Fibroblast of the aortic adventitia (primary cell): ENCODE measurements at places on chromosomes 11 and 22.

DNA sequence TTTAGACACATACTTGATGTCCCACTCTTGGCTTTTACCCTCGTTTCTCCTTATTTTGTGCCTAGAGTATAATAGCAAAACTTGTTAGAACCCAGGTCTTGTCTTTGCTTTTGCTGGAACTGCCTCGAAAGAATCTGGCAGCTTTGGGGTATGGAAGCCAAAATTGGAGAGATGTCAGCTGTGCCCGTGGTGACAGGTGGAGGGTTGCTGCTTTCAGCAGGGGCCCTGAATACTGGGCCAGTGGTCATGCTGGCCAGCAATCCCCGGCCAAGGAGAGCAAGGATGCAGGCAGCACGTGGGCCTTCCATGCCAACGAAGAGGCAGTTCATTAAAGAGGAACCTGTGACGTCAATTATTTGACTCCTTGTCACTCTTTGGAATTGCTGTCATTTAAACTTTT lies 181.1 kb downstream of the HIPK3 start:
- no peak for DNase-seq

DNA sequence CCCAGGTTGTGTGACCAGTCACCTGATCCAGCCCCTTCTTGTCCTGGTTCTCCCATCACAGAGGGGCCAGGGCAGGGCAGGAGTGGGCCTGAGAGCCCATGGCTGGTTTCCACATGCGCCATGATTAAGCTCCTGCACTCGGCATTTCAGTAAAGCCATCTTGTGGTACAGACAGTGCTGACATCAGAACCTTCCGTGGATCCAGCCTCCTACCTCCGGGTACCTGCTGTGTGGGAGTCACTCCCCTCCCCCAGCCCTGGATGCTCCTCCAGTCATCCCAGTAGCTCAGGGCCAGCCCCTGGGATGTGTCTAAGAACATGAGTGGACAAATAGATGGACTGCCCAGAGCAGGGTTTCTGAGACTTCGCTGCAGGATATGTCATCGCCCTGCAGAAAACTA lies 22.1 kb upstream of the MGAT3 start:
- no peak for DNase-seq

DNA sequence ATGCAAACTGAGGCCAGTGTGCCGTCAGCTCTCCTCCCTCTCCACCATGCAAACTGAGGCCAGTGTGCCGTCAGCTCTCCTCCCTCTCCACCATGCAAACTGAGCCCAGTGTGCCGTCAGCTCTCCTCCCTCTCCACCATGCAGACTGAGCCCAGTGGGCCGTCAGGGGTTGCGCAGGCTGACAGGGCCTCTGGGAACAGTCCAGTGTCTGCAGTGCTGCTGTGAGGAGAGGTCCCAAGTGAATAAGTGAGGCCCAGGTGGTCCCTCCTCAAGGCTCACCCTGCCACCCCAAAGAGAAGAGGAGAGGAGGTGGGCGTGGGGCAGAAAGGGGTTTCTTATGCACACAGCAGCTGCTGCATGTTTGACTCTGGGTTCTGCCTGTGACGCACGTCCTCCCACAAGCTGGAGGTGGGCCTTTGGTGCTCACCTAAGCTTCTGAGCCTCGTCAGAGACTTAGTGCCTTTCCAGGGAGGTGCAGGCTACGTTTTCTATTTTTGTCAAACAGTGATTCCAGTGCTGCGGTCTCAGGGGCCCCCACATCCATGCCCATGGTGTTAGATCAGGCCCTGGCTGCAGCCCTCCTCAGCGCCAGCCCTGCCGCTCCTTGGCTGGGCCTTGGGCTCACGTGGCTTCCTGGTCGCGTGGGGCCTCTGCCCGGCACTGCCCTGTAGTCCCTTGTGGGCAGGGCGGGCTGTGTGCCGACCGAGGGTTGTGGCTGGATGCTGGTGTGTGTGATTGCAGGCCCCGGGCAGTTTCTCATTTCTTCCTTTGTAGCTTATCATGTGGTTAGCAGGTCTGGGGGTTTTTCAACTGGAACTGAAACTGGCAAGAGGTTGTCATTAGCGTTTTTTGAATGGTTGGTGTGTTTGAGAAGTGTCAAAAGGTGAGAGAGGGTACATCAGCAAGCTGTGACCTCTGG lies 7.1 kb downstream of the TPCN2 start:
- DNase-seq = no peak

DNA sequence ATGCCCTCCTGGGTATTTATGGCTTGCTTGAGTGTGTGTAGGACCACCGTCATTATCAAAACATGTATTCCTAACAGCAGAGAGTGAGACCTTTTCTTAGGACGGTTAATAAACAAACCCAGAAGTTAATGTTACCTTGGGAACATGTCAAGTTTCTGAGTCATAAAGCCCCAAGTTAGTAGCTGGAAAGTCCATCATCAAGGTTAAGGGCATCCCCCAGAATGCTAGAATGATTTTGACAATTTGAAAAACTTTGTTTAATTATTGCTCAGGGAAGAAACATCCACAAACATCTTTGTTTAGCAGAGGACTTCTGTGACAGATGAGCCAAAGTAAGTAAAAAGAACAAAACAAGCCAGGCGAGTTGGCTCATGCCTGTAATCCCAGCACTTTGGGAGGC lies 20.0 kb downstream of the CAVIN3 start:
- no peak for DNase-seq

- DNase-seq = no peak
These were observed 66.2 kb upstream of the TCF20 start for GRCh38 chr22:42336527-42337227.

GRCh38 chr11:79265756-79266322 lies 175.0 kb downstream of the TENM4 start:
- DNase-seq = no peak
